GDM1 (cell line): ENCODE measurements at places on chromosomes 7 and 10.

- DNase-seq: no peak
Measured at GRCh38 chr7:74044366-74045350, 16.7 kb downstream of the ELN start.

GRCh38 chr7:132185150-132185549 is 391.1 kb downstream of the PLXNA4 start:
- no peak for DNase-seq

DNA sequence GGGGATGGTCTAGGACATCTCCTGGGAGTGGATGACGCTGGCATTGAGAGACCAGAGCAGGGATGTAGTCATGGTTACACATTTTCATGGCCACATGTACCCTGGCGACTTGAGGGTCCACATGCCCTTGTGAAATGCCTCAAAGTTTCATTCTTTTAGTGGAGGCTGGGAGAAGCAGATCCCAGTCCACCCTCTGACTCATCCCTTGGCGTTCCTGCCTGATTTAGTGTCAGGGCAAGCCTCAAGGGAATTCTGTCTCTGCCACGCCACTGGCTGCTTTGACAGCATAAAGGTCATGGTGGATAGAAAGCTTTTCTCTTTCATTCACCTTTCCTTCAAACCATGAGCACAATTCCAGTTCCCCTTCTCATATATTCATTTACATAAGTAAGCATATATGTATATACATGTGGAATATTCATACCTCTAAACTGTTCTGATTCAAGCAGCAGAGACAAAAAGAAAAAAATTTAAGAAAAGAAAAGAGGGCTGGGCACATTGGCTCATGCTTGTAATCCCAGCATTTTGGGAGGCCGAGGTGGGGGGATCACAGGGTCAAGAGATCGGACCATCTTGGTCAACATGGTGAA is 21.8 kb upstream of the KIF5B start:
- DNase-seq: no peak

DNA sequence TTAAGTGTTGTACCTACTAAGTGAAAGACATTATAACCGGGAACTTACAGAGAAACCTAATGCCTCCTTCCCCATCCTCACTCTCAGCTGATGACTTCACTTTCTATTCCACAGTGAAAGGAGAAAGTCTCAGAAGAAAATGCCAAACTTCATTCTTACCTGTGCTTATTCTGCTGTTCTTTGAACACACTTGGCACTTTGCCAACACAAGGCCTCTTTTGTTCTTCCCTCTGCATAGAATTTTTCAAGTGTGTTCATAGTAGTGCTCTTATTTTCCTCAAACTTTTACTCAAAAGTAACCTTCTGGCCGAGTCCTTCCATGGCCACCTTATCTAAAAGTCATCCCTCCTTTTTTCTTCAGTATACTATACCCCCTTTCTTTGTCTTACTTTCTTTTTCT is 59.4 kb upstream of the ETV1 start:
- DNase-seq: no peak

DNA sequence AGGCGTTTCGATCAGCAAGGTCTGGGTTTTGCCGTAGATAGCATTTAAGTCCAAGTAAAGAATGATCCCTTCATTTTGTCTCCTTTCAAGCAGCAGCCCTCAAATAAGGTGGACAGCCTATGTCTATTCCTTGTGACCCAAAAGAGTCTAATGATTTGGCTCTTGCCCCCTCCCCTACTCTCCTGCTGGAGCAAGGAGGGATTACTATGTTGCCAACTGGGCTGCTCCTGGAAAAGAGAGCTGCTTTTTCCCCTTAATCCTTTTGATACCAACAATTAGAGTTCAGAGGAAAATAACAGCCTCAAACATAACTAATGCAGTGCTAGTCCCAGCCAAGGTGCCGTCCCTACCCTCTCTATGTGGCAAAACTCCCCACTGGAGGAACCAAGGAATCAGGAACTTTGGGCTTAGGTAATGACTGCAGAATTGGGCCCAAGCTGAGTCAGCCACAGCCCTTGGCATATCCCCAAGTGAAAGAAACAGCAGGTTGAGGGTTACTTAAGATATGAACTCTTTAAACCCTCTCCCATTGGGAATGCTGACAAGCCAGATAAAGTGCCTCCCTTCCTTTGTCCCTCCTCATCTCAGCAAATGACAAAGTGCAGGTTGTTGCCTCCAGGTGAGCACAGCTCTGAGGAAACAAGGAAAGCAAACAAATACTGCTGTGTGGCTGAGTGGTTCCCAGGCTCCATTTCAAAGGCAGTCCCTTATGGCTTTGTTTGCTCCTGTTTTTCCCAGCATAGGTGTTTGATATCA is 643.7 kb downstream of the INHBA start:
- DNase-seq: no peak

GRCh38 chr10:56622335-56622973 is 261.4 kb upstream of the ZWINT start:
- no peak for DNase-seq

DNA sequence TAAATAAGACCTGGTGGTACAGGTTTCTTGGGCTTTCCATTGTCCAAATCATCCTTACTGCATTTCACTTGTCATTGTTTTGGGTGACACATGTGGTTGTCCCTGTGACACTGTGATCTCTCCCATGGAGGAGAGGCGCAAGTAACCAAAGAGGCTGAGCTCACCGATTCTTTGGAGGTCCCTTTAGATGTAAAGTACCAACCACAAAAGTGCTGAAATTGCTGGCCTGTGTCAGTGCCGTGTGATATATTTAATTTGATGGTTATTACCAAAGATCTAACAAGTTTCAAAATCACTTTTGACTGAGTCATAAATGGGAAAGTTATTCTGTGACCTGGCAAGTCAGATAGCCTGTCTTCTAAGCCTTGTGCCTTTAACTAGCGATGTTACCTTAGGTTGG is 19.4 kb downstream of the MCM10 start:
- DNase-seq: no peak

GRCh38 chr7:69020536-69020935 is 577.7 kb upstream of the AUTS2 start:
- no peak for DNase-seq

DNA sequence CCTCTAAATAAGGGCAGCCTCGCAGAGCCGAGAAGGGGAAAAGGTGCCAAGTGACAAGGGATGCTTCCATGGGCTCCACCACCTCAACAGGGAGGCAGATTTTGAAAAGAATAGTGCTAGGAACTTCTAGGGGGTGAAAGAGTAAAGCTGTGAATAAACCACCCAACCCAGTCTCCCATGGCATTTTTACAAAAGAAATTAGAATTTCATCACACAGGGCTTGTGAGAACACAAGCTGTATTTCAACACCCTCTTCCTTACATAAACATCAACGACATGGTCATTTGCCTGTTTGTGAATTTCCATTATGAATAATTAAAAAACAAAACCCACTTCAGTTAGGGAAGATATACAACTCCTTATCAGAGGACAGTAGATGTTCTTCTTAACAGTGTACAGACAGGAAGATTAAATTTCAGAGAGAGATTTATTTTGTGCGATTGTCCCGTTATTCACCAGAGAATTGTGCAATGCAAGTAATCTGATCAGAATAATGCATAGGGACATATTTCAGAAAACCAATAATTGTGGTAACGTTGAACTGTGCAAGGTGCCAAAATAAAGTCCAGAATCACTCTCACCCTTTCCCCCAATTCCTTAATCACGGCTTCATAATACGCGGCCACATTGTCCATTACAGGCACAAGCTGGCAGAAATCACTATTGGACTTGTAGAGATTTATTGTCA is 207.8 kb upstream of the MGMT start:
- no peak for DNase-seq

DNA sequence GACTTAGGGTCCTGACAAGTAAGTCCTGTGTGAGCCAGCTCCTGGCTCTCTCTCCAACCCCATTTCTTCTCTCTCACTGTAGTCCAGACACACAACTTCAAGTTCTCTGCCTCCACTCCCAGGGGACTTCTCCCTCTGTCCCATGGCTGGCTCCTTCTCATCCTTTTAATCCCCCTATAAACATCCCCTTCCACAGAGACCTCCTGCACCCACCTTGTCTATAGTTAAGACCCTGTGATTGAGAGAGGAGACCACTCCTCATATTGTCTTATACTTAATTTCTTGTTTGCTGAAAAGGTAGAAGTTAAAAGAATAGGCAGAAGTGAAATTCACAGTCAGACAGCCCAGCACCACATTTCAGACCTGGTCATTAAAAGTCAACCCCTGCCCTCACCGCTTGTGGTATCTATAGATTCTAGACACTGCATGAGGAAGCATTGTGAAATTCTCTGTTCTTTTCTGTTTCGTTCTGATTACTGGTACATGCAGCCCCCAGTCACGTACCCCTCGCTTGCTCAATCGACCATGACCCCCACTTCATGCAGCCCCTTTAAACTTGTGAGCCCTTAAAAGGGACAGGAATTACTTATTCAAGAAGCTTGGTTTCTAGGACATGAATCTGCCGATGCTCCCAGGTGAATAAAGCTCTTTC is 125.6 kb upstream of the FRMD4A start:
- no peak for DNase-seq

DNA sequence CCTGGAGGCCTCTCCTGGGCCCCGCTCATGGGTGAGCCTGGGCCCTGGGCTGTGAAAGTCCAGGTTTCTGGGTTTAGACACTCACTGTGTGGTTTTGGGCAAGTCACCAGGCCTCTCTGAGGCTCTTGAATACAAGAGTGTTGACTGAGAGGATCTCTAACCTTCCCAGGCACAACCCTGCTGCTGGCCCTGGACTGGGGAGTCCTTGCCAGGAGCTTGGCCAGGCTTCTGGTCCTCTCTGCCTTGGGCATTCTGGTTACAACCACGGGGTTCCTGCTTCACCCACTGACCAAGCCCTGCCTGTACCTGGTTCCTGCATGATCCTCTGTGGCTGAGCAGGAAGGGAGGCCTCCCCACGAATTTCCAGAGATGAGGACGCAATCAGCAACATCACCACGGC is 63.6 kb upstream of the COL13A1 start:
- DNase-seq: no peak

DNA sequence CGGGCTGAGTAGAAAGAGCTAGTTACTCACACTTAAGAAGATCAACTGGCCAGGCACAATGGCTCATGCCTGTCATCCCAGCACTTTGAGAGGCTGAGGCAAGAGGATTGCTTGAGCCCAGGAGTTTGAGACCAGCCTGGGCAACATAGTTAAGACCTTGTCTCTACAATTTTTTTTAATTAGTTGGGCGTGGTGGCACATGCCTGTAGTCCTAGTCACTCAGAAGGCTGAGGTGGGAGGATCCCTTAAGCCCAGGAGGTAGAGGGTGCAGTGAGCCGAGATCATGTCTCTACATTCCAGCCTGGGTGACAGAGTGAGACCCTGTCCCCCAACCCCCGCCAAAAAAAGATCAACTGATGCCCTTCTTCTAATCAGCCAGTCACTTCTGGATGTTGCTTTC is 74.6 kb upstream of the ATP6V0A4 start:
- no peak for DNase-seq

DNA sequence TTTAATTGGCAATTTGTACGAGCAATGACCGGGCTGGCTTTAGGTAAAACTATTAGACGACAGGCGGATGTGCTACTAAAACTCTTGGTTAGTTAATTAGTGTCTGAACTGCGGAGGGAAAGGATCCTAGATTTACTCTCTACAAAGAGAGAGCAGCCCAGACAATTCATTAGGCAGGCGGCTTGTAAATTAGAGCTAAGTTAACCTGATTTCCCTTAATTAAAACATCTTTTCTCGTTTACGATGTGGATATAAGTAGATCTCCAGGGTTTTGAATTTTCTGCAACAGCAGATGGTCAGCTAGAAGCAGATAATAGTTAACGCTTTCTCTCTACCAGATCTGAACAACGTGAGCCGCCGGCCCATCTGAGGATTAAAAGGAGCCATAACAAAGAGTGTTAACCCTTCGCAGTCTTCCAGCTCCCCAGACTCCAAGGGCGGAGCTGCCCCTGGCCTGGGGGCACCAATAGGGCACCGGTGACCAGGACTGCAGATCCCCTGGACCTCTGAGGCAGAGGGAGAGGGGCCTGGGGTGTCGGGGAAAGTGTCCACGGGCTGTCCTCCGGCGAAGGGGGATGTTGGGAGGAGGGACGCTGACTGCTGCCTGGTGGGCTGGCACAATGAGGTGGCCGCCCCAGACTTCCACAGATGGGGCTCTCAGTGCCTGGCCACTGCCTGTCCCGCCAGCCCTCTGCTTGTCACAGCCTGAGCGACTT is 6.3 kb upstream of the UNCX start:
- DNase-seq: no peak

DNA sequence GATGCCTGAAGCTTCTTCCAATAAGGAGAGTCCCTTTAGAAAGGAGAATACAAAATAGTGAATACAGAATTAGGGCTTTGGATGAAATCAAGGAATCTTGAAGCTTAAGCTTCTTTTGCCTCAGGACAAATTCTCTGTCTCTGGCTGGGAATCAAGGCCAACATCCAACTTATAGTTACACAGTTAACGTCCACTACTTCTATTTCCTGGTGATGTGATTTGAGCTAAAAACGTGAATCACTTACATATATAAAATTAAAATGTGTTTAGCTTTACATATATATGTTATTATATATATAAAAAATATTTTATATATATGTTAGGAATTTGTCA is 11.4 kb upstream of the INPP5F start:
- no peak for DNase-seq

DNA sequence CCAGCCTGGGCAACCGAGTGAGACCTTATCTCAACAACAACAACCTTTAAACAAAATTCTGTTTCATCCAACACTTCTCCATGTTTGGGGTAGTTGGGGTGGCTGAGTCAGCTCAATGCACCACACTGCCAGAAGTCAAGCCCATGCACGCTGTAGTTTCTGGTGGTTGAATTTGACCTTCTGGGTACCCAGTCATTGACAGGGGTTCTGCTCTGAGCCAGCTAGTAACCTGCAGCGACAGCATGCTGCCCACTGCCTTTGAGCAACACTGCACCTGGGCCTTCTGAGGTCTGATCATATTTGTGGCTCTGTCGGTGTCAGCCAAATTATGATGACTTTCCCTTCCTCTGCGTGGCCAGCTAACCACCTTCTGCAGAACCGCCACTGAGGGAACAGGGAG is 84.6 kb upstream of the ZNF438 start:
- no peak for DNase-seq

GRCh38 chr10:98556061-98556460 is 109.3 kb upstream of the HPS1 start:
- no peak for DNase-seq

GRCh38 chr10:125208854-125209565 is 48.6 kb upstream of the CTBP2 start:
- no peak for DNase-seq

GRCh38 chr10:23192712-23193434 is 761 bp downstream of the PTF1A start:
- DNase-seq: no peak

- DNase-seq: no peak
Measured at GRCh38 chr10:23452033-23452655, 13.3 kb downstream of the OTUD1 start.

GRCh38 chr7:69608878-69609277 is 10.6 kb downstream of the AUTS2 start:
- no peak for DNase-seq

DNA sequence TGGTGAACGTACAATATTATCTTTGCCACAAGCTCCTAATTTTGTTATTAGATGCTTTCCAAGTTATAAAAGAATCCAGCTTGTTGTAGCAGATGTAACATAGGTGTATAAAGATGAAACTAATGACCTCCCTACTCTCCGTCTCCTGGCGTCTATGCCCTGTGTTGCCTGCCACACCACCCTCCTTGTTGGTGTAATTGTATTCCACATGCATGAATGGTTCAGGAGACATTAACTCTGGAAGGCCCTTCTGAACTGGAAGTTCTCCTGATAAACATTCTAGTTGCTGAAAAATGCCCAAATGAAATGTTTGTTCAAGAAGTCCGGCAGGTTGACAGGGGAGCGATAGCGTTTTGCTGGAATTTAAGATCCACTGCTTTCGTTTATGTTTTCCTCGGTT is 53.9 kb upstream of the SEPHS1 start:
- no peak for DNase-seq

- DNase-seq: no peak
Measured at GRCh38 chr10:86033581-86033980, 333.0 kb downstream of the GRID1 start.
